Stimulated activated CD4-positive, alpha-beta T cell treated with anti-CD3 and anti-CD28 coated beads, Interleukin-1b, Interleukin-23, amount 100 ng/mL, for 48 hours (primary cell): ENCODE measurements at places on chromosomes 2 and 18.
A peak's percentile ranks its signal among the peaks of the same experiment; 100 is the strongest.

GRCh38 chr2:15841776-15842560, 98.4 kb upstream of the MYCN start:
- DNase-seq = no peak

- DNase-seq = no peak
These were observed 514.0 kb downstream of the GALR1 start for GRCh38 chr18:77763530-77764145.

- peak; percentile 21 for DNase-seq
These were observed 11.7 kb upstream of the ACYP2 start for GRCh38 chr2:54103454-54104314.

GRCh38 chr18:63198098-63198760, 121.3 kb downstream of the BCL2 start:
- DNase-seq = no peak

DNA sequence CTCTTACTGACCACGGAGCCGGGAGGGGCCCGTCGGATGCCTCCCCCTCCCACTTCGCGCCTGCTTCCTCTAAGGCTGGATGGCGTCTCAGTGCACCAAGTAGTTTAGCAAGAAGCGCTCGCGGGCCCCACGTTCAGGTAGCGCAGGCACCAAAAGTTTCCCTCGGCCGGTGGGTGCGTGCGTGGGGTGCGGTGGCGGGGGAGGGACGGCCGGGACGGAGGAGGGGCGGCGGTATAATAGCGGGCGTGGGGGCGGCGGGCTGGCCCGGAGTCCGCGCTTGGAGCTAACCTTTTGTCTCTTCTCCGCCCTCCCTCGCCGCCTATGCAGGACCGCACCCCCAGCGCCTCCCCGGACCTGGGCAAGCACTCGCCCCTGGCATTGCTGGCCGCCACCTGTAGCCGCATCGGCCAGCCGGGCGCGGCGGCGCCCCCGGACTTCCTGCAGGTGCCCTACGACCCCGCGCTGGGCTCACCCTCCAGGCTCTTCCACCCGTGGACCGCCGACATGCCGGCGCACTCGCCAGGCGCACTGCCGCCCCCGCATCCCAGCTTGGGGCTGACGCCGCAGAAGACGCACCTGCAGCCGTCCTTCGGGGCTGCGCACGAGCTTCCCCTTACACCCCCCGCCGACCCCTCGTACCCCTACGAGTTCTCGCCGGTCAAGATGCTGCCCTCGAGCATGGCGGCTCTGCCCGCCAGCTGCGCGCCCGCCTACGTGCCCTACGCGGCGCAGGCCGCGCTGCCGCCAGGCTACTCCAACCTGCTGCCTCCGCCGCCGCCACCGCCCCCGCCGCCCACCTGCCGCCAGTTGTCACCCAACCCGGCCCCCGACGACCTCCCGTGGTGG, 1.0 kb downstream of the SP5 start:
- no peak for DNase-seq

- no peak for DNase-seq
These were observed 130.7 kb downstream of the ANKRD44 start for GRCh38 chr2:197179744-197180498.

DNA sequence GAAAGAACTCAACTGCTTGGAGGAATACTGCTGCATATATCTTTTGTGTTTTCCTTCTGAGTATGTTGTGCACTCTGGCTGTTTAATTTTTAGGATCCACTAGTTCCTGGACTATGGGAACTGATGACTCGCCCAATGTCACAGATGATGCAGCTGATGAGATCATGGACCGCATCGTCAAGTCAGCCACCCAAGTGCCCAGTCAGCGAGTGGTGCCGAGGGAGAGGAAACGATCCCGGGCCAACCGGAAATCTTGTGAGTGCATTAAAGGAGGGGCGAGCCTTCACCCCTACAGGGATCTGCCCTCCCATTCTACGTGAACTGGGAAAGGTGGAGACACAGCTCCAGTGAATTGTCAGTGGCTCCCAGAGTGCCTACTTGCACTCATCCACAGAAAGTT, 59.6 kb downstream of the TPGS2 start:
- DNase-seq = no peak

- DNase-seq = no peak
These were observed 159.2 kb downstream of the GALNT3 start for GRCh38 chr2:165634855-165635254.

GRCh38 chr2:196954001-196954400, 27.5 kb upstream of the PGAP1 start:
- no peak for DNase-seq
